ENCODE measurements at places on chromosomes 5 and 9.

- DNase-seq: peak; percentile 44
Observed at GRCh38 chr9:75200892-75201470, 112.7 kb downstream of the OSTF1 start.

GRCh38 chr5:206406-206805 is 11.5 kb downstream of the CCDC127 start:
- no peak for DNase-seq

GRCh38 chr9:77764894-77765780 is 117.0 kb upstream of the GNA14 start:
- peak; percentile 62 for DNase-seq

GRCh38 chr5:53219174-53219573 is 109.6 kb upstream of the MOCS2 start:
- no peak for DNase-seq

- DNase-seq: peak; percentile 78
Observed at GRCh38 chr9:109064963-109065702, 51.8 kb upstream of the CTNNAL1 start.

DNA sequence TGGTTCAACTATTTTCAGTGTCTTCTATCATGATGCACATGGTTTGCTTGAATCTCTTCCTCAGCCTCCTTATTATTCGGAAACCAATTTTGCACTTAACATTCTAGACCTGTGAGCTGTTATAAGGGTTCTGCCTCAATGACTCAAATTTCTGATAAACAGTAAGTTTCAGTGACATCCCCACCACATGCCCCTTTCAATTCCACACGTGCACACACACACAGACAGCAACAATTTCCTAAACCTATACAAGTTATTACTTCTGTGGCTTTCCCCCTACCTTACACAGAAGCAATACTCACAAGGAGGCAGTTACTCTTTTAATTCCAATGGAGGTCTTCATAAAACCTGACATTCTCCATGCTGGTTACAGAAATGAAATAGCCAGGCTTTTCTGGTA is 102.4 kb downstream of the ELAVL2 start:
- no peak for DNase-seq

- no peak for DNase-seq
Observed at GRCh38 chr5:137136991-137137632, 362.0 kb downstream of the SPOCK1 start.

DNA sequence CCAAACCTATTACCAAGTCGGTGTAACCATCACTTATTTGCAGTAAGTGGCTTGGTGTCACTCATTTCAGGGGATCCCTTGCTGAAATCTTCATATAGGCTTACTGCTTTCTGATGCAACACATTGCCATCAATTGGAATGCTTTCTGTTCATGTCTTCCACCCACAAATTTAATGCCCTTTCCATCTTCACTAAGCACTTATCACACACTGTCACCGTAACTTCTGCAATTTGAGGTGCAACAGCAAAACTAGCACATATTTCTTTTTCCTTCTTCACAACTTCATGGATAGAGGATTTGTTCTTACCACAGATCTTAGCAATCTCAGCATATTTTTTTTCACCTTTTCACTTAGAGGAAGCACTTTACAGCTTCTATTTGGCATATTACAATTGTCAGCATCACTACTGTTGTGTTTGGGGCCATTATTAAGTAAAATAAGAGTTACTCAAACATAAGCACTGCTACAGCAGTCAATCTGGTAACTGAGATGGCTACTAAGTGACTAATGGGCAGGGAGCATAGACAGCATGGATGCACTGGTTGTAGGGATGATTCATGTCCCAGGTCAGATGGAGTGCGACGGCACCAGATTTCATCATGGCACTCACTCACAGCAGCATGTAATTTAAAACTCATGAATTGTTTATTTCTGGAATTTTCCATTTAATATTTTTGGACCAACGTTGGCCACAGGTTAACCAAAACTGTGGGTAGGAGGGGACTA is 70.1 kb downstream of the PIP5K1B start:
- DNase-seq: peak; percentile 51

GRCh38 chr5:171984748-171985419 is 21.6 kb downstream of the FBXW11 start:
- DNase-seq: peak; percentile 95

- DNase-seq: no peak
Observed at GRCh38 chr5:38582293-38582974, 26.0 kb upstream of the LIFR start.

DNA sequence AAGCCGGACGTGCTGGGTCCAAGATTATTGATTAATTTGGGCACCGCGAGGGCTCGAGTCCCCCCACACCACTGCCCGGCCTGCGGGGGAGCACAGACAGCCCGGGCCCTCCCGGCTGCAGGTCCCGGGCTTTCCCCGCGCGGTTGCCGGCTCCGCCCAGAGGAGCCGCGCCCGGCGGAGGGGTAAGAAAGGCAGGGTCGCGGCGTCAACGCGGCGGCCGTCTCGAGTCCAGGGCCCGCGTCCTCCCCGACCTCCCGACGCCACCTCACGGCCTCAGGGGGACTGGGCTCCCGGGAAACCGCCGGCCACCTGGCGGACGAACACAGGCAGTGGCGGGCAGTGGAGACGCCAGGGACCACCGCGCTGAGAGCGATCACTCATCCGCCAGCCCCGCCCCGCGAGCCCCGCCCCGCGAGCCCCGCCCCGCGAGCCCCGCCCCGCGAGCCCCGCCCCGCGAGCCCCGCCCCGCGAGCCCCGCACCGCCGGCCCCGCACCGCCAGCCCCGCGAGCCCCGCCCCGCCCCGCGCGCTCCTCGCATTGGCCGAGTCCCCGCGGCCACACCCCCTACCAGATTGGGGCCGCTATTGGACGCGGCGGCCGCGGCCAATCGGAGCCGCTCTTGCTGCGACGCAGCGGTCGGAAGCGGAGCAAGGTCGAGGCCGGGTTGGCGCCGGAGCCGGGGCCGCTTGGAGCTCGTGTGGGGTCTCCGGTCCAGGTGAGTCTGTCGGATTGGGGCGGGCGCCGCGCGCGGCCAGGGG is at the start of gene MRPL41:
Gene MRPL41 (plus strand): TSS at position 616 of the 758 bp plus-strand sequence. CDS start 203 bp downstream, outside the sequence.
- peak; percentile 85 for DNase-seq

- no peak for DNase-seq
Observed at GRCh38 chr5:6492934-6493333, 44.3 kb downstream of the UBE2QL1 start.

DNA sequence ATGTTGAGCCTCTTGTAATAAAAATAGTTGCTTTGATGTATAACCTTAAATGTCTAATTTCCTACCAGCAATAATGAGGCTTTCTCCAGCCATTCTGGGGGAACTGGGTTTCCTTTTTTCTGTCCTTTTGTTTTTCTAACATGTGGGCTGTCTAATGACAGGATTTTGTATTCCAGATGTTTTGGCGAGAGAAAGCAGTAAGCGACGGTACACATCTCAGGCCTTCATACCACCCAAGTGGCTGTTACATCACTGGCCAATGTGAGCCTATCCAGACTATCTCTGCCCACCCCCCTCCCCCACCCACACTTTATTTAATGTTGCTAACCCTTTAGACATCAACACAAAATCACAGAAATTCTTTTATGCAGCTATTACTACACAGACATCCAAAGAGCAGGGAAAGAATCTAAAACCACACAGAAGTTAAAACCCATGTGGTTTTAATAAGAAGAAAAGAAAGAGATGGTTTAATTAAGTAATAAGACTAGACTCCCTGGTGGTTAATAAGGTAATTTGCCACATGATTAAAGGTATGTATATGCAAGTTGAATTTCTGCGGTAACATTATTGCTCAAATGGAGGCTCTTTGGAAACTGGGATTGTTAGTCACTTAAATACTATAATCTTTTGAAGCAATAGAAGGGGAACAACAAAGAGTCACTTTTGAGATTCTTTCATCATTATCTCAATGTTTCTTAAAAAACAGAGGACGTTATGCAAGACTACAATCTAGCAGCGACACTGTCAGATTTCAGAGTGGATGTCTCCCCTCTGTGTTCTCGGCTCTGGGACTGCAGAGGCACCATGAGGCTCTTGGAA is 365.1 kb downstream of the ENC1 start:
- DNase-seq: peak; percentile 94

GRCh38 chr5:122076669-122077365 is 1.2 kb downstream of the LOX start:
- peak; percentile 86 for DNase-seq

DNA sequence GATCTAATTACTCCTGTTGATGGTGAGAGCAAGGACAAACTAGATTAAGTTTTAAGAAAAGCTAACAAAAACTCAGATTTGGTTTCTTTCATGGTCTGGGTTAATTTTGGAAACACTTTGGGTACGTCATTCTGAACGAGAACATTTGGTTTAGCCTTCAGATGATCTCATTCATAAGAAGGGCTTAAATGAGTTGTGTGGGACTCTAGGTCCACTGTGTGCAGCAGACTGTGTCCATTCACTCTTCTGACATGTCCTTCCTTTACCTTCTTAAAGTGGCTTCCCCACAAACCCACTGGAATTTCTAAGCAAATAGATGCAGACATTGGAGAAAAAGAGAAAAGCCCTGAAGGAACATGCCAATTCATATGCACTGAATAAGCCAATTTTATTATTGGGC is 96.8 kb downstream of the FBXO4 start:
- DNase-seq: no peak

DNA sequence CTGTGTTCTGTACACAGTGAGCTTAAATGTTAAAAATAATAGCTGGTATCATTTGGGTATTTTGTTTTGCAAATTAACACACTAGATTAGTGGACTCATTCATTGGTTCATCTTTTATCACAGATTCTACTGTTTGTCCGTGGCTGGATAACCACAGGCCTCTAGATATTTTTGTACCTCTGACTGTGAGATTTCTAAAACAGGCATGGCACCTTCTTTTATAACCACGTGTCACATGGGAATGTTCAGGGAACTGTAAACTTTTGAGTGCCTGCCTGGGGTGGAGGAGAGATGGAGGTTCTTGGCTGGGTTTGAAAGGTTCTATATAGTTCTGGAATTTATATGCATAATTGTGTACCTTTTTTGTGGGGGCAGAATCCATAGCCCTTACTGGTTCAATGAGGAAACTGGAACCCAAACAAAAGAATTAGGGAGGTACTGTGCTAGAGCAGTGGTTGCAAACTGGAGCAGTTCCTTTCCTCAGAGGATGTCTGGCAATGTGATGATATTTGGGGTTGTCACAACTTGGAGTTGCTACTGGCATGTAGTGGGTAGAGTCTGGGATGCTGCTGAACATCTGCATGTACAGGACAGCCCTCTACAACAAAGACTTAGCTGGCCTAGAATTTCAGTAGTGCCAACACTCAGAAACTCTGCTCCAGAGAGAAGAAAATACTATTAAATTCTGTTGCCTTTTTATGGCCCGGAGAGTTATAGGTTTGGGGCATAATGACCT is 16.9 kb downstream of the TLE4 start:
- DNase-seq: no peak

DNA sequence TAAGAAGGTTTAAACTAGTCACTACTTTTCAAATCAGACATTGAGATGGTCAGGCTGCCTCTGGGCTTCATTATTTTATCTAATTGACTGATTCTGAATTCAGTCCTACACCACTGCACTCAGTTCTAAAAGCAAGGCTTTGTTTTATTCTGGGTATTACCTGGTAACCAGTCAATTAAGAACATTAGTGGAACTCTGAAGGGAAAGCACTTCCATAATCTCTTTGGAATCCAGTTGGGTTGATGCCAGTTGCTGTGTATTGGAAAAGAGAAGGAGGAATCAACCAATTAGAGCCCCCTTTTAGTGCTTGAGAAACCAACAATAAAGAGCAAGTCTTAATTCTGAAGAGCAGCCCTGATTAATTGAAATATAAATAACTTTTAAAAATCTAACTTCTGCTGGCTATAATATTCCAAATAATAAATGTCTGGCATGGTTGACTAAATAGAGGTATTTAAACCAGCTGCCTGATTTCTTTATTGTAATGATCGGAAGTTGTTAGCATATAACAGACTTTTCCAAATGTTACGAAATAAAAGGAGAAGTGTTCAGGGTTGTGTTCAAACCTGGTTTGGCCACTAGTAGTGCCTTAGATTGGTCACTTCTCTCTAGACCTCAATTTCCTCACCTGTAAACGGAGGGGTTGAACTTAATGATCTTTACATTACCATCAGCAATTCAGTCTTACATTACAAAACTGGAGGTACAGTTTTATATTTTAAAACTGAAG is 32.0 kb downstream of the CPEB4 start:
- peak; percentile 44 for DNase-seq

DNA sequence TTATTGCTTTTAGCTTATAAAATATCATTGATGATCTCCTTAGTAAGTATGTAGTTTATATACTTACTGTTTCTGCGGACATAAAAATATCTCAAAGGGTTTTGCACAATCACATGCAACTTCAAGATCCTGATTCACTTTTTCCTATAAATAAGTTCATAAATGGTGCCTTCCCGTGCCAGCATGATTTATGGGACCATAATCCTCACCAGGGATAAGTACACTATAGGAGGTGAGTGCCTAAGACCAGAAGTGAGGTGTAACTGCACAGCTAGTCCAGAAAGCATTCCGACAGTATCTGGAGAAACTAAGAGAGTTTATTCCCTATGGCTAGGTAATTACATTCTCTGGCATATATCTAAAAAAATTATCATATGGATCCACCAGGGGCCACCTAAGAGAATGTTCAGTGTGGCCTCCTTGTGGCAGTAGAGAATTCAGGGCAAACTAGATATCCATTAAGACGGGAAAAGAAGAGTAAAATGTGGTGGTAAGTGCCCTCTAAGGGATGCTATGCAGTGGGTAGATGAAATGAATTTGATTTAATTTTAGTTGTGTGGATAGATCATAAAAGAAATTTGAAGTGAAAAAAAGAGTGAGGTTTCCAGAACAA is 402.5 kb upstream of the SLC24A2 start:
- DNase-seq: no peak

DNA sequence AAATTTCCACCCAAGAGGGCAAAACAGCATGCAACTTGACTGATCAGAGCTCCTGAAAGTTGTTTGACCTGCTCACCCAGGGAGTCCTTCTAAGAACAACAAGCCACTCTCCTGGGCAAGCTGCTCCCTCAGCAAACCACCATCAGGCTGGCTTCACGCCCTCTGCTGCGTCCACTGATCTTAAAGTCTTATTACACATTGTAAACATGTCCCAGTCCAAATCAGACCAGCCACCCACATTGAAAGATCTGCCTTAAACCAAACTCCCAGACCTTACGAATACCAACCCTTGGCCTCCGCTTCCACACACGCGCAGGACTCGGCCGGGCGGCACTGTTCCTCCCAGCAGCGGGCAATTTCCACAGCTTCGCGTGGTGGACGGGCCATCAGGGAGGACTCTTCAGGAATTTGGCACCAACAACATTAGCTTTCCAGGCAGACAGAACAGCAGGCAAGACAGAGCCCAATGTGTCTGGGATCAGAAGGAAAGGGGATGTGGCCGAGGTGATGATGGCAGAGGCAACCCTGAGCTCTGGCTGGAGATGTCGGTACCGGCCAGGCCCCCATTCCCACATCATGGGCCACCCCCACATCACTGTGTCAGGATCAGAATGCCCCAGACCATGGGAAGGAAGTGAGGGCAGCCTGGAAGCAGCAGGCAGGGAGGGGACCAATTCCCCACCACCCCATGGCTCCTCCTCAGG is 56.8 kb downstream of the SEMA4D start:
- no peak for DNase-seq

All from EH (cell line).